ENCODE measurements at places on chromosomes 5 and 9. TPM values are rescaled to one million over a fixed set of nuclear protein-coding genes. Genes with fewer than 3 reads are reported as not detected.
A peak's percentile ranks its signal among the peaks of the same experiment; 100 is the strongest.

HSD17B3 gene
- 0.70 TPM for polyA plus RNA-seq

PCDHGC4 gene
- 3.3 TPM for polyA plus RNA-seq

LHX3 gene
- not detected for polyA plus RNA-seq

ANKRD31 gene
- 0.66 TPM for polyA plus RNA-seq

FBXL7 gene
- 25.7 TPM for polyA plus RNA-seq

TLR4 gene
- polyA plus RNA-seq, result 8.7 TPM

NR6A1 gene
- polyA plus RNA-seq, result 1.9 TPM

SOX30 gene
- polyA plus RNA-seq, result 0.58 TPM

GSN gene
- 147 TPM for polyA plus RNA-seq

- DNase-seq, result no peak
Measured at GRCh38 chr5:132258102-132259068, 889 bp downstream of the PDLIM4 start.

DNA sequence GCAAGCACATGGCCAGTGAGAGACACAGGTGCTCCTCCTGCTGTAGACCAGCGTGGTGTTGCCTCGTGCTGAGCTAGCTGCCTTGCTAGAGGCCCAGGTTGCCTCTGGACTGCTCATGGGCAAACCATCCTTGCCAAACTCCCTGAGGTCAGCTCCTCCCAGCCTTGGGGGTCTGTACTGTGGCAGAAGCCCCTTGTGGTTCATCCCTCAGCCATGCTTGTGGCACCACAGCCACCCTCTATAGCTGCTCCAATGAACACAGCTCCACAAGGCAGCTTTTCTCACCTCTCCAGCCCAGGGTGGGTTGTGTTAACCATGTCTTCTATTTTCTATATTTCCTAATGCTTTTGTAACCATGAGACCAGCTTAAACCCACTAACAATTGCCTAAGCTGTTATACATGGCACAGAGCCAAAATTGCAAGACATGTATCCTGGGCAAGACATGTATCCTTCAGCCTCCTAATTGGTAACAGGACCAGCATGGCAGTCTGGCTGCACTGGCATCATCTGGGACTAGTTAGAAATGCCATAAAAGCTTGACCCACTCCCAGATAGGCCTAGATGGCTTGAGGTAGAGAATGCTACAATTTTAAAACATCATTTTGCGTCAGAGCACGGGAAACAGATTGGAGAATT lies 183.1 kb upstream of the S1PR3 start:
- no peak for DNase-seq

DNA sequence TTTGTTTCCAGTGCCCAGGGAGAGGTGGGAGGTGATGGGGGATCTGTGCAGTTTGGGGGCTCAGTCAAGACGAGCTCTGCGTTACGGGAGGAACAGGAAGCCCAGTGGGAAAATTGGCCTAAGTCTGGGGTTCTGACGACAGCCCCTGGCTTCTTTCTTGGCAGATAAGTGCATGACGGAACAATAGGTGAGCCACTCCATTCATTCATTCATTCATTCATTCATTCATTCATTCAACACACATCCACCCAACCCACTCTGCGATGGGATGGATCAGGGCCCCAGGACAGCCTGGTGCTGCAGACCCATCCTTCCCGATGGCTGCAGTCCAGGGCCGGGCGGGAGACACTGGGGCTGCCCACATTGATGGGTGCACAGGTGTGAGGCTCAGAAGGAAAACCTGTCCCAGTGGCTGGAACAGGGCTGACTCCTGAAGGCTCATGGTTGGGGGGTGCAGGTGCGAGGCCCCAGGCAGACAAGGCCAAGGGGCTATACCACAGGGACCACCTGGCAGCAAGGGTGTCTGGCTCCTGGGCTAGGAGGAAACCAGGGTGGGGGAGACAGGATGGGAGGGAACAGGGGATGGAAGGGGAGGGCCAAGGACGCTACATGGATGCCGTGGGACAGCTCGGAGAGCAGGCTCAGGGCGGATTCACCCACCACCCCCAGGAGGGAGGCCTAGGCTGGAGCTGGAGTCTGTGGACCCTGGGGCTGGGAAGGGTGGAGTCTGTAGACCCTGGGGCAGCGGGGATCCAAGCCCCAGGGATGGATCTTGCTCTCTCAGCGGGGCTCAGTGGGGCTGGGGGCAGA lies 1.9 kb upstream of the LCNL1 start:
- no peak for DNase-seq

DNA sequence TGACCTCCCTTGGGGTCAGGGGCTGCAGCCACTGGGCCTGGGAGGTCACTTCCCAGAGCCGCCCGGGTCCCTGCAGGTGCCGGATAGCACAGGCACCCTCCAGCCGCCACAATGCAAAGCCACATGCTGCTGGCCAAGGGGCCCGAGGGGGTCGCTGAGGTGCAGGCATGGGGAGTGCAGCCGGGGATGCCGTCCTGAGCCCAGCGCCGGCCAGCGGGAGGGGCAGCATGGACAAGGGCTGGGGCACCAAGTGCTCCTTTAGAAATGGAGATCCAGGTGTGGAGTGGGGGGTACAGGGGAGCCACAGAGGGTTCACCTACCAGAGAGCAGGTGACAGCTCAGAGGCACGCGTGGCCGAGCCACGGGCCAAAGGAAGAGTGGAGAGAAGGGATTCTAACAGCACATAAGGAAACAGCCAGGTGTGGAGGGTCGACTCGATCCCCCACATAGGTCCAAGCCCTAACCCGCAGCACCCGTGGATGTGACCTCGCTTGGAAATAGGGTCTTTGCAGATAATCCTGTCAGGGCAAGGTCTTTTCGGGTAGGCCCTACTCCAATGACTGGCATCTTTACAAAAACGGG lies 24.7 kb downstream of the ZDHHC11B start:
- DNase-seq, result no peak

DNA sequence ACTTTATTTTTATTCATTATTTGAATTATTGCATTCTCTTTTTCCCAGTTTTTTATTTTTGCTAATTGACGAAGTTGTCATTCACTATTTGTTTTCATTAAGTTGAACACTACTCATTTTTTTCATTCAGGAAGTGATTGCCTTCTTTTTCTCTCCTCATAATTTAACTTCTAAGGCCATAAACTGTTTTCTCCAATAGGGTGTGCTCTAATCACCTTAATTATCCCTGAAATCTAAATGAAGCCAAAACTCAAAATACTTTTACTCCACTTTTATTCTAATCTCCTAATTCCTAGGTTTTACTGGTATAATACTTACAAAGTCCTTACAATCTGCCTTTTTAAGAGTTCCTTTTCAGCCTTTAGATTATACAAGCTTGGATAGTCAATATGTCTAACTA lies 2.9 kb upstream of the OR13C2 start:
- no peak for DNase-seq

- DNase-seq, result no peak
Measured at GRCh38 chr9:7097785-7098752, 340.3 kb downstream of the KDM4C start.

DNA sequence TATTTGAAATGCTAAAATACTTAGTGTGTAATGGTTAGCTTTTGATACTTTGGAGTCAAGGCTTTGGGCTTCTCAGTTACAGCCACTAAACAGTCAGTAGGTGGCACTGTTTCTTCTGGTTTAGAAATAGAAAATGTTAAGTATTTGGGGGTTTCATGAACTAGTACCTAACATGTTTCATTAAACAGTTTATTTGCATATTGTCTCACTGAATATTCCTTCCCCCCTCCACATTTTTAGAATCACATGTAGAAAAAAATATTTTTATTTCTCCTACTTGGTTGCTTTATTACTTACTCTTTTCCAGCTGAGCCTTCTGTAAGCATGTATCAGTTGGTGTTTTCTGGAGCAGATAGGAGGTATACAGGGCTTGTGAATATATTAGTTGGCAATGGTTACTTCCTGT lies 48.0 kb downstream of the IPO11 start:
- peak; percentile 36 for DNase-seq

DNA sequence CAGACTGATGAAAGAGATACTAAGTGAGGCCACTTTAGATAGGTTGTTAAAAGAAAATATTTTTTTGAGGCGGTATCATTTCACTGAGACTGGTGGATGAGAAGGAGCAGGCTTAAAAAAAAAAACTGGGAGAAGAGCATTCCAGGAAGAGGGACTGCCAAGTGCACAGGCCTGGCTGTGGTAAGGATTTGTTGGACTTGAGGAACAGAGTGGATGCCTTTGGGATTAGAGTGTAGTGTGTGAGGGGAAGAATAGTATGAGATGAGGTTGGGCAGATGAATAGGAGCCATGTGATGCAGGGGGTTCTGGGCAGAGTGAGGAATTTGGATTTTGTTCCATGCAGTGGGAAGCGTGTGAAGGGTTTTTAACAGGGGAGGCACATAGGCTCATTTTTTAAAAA lies 57.9 kb downstream of the PBX3 start:
- no peak for DNase-seq

- DNase-seq, result no peak
Measured at GRCh38 chr5:36462295-36463021, 143.9 kb upstream of the SLC1A3 start.

GRCh38 chr9:26308328-26308727 lies 584.3 kb downstream of the CAAP1 start:
- no peak for DNase-seq

- DNase-seq, result no peak
Measured at GRCh38 chr5:142819292-142819691, 49.1 kb downstream of the ARHGAP26 start.

GRCh38 chr5:53934151-53934820 lies 373.8 kb downstream of the NDUFS4 start:
- DNase-seq, result peak; percentile 68

DNA sequence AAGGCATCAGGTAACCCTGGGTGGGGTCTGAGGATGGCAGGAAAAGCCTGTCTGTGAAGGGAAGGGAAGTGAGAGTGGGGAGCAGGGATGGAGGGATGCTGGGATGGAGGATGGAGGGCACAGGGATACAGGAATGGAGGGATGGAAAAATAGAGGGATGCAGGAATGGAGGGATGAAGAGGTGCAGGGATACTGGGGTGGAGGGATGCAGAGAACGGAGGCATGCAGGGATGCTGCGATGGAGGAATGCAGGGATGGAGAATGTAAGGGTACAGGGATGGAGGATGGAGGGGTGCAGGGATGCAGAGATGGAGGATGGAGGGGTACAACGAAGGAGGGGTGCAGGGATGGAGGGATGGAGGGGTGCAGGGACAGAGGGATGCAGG lies 9.1 kb downstream of the PTGES2 start:
- no peak for DNase-seq

GRCh38 chr5:109453251-109453650 lies 43.5 kb upstream of the PJA2 start:
- DNase-seq, result no peak

- DNase-seq, result no peak
Measured at GRCh38 chr5:78534148-78534904, 114.2 kb downstream of the LHFPL2 start.

- DNase-seq, result no peak
Measured at GRCh38 chr9:114347675-114348074, 18.0 kb downstream of the ORM2 start.

- DNase-seq, result no peak
Measured at GRCh38 chr5:14453481-14453880, 128.1 kb upstream of the OTULINL start.

GRCh38 chr5:17037751-17038150 lies 101.7 kb upstream of the MYO10 start:
- DNase-seq, result no peak

DNA sequence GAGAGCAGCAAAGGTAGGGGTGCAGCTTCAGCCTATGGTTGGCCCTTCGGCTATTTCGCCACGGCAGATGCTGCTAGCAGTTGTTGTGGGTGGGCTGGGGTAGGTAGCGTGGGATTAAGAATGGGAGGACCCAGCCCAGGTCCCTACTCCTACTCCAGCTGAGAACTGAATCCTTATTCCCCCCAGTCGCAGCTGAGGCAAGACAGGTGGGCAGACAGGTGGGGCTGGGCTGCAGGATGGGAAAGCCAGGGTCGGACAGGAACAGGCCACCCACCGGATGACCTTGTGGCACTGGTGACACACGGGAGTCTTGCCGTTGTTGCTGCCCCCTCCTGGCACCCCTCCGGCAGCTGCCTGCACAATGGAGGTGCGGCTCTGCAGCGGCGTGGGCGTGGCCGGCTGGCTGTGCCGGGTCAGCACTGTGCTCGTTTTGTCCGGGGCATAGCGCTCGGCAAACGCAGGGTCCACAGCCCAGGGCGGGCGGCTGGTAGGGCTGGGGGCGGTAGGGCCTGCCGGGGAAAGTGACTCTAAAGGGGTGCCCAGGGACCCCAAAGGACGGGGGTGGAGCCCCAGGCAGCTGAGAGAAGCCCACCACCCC lies 8.2 kb downstream of the PDLIM7 start:
- no peak for DNase-seq
